ENCODE measurements at places on chromosomes 2 and 18.

DNA sequence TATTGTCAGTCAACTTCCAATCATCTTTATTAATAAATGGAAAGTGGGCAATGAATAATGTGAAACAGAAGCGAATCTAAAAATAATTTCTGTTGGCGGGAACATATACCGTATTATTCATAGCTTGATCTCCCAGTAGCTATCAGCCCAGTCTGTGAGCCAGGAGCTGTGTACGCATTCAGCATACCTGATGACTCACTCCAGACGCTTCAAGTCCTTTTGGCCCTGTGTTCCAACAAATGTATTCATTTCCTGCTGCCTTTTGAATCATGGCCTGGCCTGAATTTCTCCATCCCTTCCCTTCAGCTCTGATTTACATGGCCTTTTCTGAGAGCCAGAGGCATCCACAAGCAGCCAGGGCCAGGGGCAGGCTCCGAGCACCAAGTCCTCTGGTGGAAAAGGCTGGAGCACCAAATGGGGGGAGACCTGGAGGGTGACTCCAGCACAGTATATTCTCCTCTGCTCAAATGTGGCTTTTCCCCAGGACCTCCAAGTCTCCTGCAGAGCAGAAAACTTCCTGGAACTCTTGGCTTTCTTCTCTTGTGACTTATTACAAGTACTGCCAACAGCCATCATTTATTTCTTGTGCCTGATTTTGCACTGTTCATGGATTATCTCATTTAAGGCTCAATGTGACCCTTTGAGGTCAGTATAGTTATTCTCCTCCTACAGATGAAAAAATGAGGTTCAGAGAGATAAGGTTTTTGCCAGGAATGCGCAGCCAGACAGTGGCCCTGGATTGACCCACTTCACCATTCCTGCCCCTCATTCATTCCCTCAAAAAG is 108.7 kb downstream of the EN1 start:
- DNase-seq, result no peak

DNA sequence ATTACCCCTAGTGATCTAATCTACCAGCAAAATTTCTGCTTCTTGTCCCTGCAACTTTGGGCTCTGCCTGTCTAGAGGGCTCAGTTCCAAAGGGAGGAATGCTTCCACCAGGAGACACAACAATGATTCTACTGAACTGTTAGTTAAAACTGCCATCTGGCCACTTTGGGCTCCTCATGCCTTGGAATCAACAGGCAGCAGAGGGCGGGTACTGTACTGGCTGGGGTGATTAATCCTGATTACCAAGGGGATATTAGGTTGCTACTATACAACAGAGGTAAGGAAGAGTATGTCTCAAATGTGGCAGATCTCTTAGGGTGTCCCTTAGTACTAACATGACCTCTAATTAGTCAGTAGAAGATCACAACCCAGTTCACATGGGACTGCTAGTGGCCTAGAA is 21.4 kb downstream of the HADHA start:
- no peak for DNase-seq

GRCh38 chr2:235843591-235844395 is 324.4 kb downstream of the GBX2 start:
- no peak for DNase-seq

- no peak for DNase-seq
Measured at GRCh38 chr2:48341551-48342133, 188.3 kb upstream of the STON1 start.

- DNase-seq, result no peak
Measured at GRCh38 chr2:218861645-218862318, 2.2 kb downstream of the WNT6 start.

DNA sequence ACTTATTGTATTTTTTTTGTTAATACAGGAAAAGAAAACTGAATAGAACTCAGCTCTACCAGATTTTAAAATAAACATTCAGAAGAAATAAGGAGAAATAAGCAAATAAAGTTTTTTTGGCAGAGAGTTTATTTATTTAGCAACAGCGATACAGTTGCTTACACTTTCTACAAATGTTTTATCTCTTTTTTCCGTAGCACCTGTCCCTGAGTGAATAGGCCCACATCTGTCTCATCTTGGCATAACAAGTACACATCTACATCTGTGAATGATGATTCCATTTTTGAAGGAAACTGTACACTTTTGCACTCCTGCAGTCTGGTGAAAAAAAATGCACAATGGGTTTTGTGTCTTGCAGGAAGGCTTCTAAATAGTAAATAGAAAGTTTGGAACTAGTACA is 783.6 kb upstream of the ZEB2 start:
- DNase-seq, result no peak

DNA sequence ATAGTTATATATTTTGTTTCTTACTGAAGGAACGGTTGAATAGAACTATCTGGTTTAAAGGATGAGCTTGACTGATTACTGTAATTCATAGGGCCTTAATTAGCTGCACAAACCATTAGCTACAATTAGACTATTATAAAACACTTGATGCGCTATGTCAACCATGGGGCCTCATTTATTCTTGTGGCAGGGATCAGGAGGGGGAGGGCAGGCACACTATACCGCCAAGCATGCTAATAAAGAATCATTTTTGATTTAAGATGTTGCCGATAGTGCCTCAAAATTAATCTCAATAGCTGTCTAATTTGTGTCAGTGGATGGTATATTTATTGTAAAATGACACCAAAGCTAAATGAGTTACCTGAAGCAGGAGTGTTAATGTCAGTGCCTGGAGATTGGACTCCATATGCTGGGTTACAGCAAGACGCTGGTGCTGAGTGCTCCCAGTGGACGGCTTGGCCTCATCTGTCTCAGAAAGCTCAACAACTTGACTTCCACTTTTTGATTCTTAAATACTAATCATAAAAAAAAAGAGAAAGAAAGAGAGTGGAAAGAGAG is 1007.0 kb upstream of the CELF4 start:
- no peak for DNase-seq

- peak; percentile 88 for DNase-seq
Measured at GRCh38 chr2:85511008-85511811, 27.8 kb upstream of the MAT2A start.

DNA sequence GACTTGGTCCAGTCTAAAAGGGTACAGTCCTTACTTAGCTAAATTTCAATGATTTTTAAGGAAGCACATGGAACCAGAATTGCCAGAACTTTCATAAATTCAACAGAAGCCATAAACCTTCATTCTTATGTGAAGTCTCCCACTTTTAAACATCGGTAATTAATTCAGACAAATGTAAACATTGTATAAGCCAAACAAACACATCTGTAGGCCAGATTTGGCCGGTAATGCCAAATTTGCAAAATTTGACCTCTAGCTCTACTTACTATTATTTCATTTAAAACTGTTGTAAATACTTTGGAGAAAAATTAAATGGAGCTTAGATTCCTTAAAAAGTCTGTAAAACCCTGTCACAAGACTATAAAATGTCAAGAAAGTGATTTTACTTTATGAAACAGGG is 83.2 kb upstream of the GALNT5 start:
- DNase-seq, result no peak

DNA sequence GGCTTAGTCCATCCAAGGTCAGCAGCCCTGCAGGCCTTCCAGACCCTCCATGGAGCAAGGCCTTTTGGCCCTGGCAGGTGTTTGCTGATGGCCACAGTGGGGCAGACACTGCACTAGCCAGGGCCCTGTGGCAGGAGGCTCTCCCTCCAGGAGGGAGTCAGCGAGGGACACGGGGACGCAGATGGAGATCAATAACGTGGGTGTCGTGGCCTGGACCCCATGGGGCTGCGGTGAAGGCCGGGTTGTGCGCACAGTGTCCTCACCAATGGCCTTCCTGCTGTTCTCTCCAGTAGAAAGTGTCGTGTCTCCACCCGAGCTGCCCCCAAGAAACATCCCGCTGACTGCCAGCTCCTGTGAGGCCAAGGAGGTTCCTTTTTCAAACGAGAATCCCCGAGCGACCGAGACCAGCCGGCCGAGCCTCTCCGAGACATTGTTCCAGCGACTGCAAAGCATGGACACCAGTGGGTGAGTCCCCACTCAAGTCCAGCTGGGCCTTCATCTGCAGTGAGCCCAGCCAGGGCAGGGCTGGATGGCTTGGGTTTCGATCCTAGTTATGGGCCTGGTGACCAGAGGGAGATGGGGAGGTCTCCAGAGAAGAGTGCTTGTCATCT is 65.4 kb downstream of the INPP5D start:
- no peak for DNase-seq

DNA sequence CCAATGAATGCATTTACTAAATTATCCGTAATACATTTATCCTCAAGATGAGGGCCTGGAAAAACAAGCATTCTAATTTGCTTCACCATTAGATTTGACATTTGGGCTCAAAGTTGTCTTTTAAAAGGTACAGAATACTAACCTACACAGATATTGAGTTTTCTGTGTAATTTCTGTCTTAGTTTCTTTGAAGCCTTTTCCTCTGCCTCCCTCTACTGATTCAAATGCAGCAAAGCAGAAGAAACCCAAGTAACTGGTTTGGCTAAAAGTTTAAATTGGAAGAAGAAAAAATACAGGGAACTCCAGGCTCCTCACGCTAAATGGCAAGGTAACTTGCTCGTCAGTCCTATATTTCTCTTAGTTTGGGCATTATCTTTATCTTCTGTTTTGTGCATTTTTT is 53.3 kb upstream of the SLC5A7 start:
- DNase-seq, result no peak

DNA sequence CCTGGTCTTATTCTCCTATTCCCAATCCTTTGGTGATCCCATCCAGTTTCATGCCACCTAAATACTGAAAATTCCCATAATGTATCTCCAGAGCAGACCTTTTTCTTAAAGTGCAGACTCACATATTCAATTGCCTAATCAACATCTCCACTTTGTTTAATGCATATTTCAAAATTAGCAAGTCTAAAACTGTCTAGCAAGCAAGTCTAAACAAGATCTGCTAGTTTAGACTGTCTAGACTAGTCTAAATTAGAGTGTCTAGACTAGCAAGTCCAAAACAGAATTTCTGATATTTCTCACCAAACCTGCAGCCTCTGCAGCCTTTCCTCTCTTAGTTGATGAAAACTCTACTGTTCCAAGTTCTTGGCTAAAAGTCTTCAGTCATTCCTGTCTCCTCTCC is 44.6 kb downstream of the THUMPD2 start:
- no peak for DNase-seq

Data from suppressor macrophage treated with lipopolysaccharide for 1 hour (primary cell).